Activated CD8-positive, alpha-beta T cell treated with anti-CD3 and anti-CD28 coated beads for 36 hours (primary cell): ENCODE measurements at places on chromosomes 2 and 18. TPM values are rescaled to one million over a fixed set of nuclear protein-coding genes. Genes with fewer than 3 reads are reported as not detected.

PEX13 gene
- total RNA-seq, result 15.5 TPM

NT5DC4 gene
- not detected for total RNA-seq

IL1RL2 gene
- total RNA-seq, result not detected

NR4A2 gene
- total RNA-seq, result 61.6 TPM

SERPINB10 gene
- not detected for total RNA-seq

KLF11 gene
- 2.9 TPM for total RNA-seq

SRBD1 gene
- total RNA-seq, result 21.7 TPM

ABCG8 gene
- not detected for total RNA-seq

ARHGAP15 gene
- total RNA-seq, result 72.8 TPM

DNA sequence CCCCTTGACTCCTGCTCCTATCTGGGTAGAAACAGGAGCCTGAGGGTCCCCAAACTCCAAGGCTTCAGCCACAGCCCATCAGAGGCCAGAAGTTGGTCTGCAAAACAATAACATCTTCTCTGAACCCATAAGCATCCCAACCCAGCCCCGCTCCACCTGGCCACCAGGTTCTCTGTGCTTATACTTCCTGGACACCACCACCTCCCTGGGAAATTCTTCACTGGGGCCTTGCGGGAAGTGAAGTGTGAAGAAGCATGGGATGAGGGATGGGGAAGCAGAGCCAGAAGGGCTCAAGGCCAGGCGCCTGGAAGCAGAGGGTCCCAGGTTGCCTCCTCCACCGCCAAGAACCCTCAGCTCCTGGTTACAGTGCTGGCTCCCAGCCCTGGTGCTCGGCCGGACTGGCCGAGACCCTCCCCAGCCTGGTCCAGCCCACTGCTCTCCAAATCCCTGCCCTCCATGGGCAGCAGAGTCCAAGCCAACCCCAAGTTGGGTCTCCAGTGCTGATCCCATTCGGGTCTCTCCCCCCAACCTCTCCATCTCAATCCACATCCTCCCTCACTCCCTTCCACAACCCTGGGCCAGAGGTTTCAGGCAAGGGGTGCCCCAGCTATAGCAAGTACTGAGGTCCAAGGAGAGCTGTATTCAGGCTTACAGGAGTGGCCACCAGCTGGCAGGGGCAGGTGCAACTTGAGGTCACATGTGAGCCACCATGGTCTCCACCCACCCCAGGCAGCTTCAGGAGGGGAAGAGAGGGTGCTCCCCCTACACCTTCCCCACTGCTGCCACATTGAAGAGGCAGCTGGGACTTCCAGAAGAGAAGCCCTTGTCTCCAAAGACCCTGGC, 60.7 kb downstream of the TNS1 start:
- H3K4me1 ChIP-seq, result no peaks in the 10 kb centered on the region
- no peak overlapping the region for H3K27ac ChIP-seq
- no peak overlapping the region for H3K4me3 ChIP-seq
- H3K36me3 ChIP-seq, result no peaks in the 10 kb centered on the region
- no peak for DNase-seq

GRCh38 chr2:86368161-86368824, 30.9 kb upstream of the REEP1 start:
- peaks cover 4% of the 10 kb centered on the region for H3K36me3 ChIP-seq
- no peaks in the 10 kb centered on the region for H3K27me3 ChIP-seq
- peaks cover 27% of the 10 kb centered on the region for H3K4me1 ChIP-seq
- H3K4me3 ChIP-seq, result peak overlapping the region; percentile 50
- peak overlapping the region; percentile 14 for H3K27ac ChIP-seq
- DNase-seq, result peak; percentile 48

- no peak overlapping the region for H3K4me3 ChIP-seq
- DNase-seq, result no peak
- no peaks in the 10 kb centered on the region for H3K36me3 ChIP-seq
Observed at GRCh38 chr2:17373041-17373440, 145.2 kb downstream of the RAD51AP2 start.

GRCh38 chr2:69680001-69680675, 36.6 kb upstream of the AAK1 start:
- H3K4me3 ChIP-seq, result no peak overlapping the region
- H3K36me3 ChIP-seq, result peaks cover 5% of the 10 kb centered on the region
- peaks cover 55% of the 10 kb centered on the region for H3K4me1 ChIP-seq
- no peak for DNase-seq

- no peak for DNase-seq
- no peak overlapping the region for H3K27ac ChIP-seq
Observed at GRCh38 chr2:118496467-118496866, 351.0 kb downstream of the EN1 start.

DNA sequence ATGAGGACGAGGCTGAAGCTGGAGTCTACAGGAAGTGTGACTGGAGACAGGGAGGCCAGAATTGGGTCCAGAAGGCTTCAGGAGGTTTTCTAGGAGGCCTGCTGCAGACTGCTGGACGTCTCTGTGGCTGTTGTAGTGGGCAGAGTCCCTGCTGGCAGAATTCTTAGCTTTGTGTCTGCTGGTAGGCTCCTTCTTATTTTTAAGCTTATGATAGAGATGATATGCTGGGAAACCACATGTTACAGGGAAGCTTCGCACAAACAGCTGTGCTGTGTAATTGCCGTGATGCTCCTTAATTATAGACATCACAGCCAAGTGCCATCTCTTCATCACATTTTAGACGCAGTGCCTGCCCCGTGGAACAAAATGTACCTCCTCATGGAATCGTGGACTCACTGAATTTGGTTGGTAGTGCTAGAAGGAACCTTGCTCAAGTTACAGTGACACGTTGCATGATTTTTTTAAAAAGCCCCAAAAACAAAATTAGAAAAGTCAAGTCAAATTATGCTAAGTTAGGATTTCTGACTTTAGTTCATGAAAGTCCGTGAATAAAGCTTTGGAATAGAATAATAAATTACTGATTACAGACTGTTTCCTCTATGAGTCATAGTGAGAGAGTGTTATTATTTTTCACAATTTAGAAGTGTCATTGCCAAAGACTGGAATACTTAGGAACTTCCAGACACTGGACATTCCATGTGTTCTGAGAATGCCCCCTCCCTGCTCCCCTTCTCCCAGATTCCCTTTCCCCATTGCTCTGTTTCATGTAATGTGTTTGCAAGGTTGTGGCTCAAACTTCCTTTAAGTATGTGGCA, 144.1 kb downstream of the FHOD3 start:
- H3K4me3 ChIP-seq, result no peak overlapping the region
- H3K4me1 ChIP-seq, result no peaks in the 10 kb centered on the region
- no peak overlapping the region for H3K27ac ChIP-seq
- H3K36me3 ChIP-seq, result no peaks in the 10 kb centered on the region
- peaks cover 7% of the 10 kb centered on the region for H3K27me3 ChIP-seq

GRCh38 chr2:70894765-70895164, 40.9 kb upstream of the ATP6V1B1 start:
- H3K27me3 ChIP-seq, result peaks cover 88% of the 10 kb centered on the region
- DNase-seq, result no peak
- peaks cover 4% of the 10 kb centered on the region for H3K4me1 ChIP-seq
- H3K4me3 ChIP-seq, result no peak overlapping the region

DNA sequence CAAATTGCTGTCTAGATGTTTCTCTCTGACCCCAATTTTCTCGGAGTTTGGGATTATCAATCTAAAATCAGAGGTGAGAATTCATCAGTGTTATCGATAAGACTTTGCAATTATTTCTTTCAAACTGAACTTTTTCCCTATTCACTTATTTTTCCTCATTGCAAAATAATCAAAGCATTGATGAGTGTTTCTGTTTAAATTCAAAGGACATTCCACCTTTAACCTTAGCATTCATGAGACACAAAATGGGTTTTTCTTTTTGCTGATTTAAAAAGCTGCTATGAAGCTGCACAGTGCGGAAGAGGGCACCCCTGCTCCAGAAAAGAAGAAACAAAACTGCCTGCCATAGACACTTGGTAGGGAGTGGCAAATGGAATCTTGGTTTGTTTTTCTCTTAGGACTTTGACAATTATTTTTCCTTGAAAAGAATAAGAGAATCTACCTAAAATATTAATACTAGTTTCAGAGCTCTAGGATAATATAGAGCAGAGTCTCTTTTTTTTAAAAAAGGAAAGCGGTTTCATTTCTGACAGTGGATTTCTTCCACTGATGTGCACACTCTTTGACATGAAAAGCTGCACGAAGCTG, 203.4 kb downstream of the TGIF1 start:
- peaks cover 19% of the 10 kb centered on the region for H3K4me1 ChIP-seq
- no peak overlapping the region for H3K4me3 ChIP-seq
- DNase-seq, result no peak
- H3K36me3 ChIP-seq, result no peaks in the 10 kb centered on the region

GRCh38 chr2:152115952-152116351, 17.1 kb upstream of the CACNB4 start:
- no peaks in the 10 kb centered on the region for H3K36me3 ChIP-seq
- no peaks in the 10 kb centered on the region for H3K4me1 ChIP-seq
- no peak overlapping the region for H3K4me3 ChIP-seq
- no peak overlapping the region for H3K27ac ChIP-seq

- H3K27ac ChIP-seq, result no peak overlapping the region
- H3K27me3 ChIP-seq, result peaks cover 1% of the 10 kb centered on the region
Observed at GRCh38 chr2:16785149-16785548, 119.5 kb upstream of the CYRIA start.

DNA sequence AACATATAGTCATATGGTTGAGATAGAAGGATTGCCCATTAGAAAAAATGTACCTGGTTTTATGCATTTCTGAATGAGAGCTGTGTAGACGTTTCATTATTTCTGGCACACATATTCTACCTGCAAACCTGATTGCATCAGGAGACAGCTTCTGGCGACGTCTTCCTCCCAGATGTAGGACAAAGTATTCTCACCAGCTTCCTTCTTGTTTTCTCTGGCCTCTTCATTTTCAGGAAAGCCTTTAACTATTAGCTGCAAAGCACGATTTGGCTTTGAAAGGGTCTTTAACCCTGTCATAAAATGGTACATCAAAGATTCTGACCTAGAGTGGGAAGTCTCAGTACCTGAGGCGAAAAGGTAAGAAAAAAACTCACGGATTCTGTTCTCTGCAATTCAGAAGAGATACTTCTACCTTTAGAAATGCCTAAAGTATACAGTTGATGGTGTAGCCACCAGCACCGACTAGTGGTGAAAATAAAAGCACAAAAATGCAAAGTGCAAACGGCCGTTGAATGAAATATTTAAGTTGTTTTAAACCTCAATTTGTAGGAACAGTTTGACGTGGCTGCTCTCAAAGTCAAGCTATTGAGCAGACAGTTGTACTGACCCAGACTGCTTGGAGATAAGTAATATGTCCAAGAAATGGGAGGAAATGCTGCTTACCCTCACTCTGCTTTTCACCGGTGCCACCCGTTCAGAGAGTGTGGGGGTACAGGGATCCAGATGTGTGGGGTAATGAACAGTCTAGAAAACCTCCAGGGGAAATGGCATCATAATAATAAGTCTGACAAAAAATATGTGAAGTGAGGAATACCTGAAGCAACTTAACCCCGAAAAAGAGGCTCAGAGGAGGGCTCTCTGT, 20.2 kb downstream of the IL18RAP start:
- peaks cover 9% of the 10 kb centered on the region for H3K4me1 ChIP-seq
- DNase-seq, result peak; percentile 71
- H3K4me3 ChIP-seq, result no peak overlapping the region
- no peaks in the 10 kb centered on the region for H3K36me3 ChIP-seq
- peak overlapping the region; percentile 37 for H3K27ac ChIP-seq
- H3K27me3 ChIP-seq, result no peaks in the 10 kb centered on the region

DNA sequence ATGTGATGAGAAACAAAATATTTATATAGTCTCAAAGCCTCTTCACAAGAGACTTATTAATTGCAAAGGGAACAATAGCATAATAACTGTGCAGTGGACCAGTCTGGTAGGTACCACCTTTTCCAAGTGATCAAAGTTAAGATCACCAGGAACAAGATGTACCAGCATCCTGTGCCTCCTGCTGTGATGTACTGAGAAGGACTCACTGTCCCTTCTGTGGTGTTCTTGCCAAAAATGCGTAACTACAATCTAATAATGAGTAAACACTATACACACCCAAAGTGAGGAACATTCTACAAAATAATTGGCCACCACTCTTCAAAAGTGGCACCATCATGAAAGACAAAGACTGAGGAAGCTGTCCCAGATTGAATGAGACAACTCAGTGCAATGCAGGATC, 14.5 kb downstream of the GNLY start:
- H3K4me3 ChIP-seq, result no peak overlapping the region
- no peak for DNase-seq
- H3K36me3 ChIP-seq, result no peaks in the 10 kb centered on the region

GRCh38 chr18:45671321-45671720, 52.7 kb upstream of the SLC14A1 start:
- peaks cover 59% of the 10 kb centered on the region for H3K4me1 ChIP-seq
- peak overlapping the region; percentile 94 for H3K27ac ChIP-seq
- no peak for DNase-seq
- H3K36me3 ChIP-seq, result no peaks in the 10 kb centered on the region
- H3K27me3 ChIP-seq, result no peaks in the 10 kb centered on the region

- H3K36me3 ChIP-seq, result no peaks in the 10 kb centered on the region
- H3K4me3 ChIP-seq, result no peak overlapping the region
- no peak overlapping the region for H3K27ac ChIP-seq
- no peaks in the 10 kb centered on the region for H3K4me1 ChIP-seq
- no peak for DNase-seq
- H3K27me3 ChIP-seq, result no peaks in the 10 kb centered on the region
Observed at GRCh38 chr2:216289470-216289869, 82.8 kb downstream of the MARCHF4 start.

GRCh38 chr2:65228263-65228750, 676 bp downstream of the ACTR2 start:
- H3K27ac ChIP-seq, result peak overlapping the region; percentile 100
- peak overlapping the region; percentile 99 for H3K4me3 ChIP-seq
- H3K4me1 ChIP-seq, result peaks cover 32% of the 10 kb centered on the region
- no peak for DNase-seq
- peaks cover 26% of the 10 kb centered on the region for H3K36me3 ChIP-seq

GRCh38 chr18:57583297-57583835, 3.1 kb downstream of the FECH start:
- H3K27me3 ChIP-seq, result no peaks in the 10 kb centered on the region
- DNase-seq, result no peak
- H3K4me1 ChIP-seq, result peaks cover 39% of the 10 kb centered on the region
- no peak overlapping the region for H3K4me3 ChIP-seq

GRCh38 chr18:24600076-24600654, 139.7 kb downstream of the HRH4 start:
- no peaks in the 10 kb centered on the region for H3K36me3 ChIP-seq
- DNase-seq, result peak; percentile 18
- no peak overlapping the region for H3K4me3 ChIP-seq
- H3K4me1 ChIP-seq, result no peaks in the 10 kb centered on the region
- H3K27ac ChIP-seq, result no peak overlapping the region
